ENCODE measurements at places on chromosomes 7 and 10.

- DNase-seq = no peak
Measured at GRCh38 chr10:117540640-117541404, 1.7 kb upstream of the EMX2 start.

DNA sequence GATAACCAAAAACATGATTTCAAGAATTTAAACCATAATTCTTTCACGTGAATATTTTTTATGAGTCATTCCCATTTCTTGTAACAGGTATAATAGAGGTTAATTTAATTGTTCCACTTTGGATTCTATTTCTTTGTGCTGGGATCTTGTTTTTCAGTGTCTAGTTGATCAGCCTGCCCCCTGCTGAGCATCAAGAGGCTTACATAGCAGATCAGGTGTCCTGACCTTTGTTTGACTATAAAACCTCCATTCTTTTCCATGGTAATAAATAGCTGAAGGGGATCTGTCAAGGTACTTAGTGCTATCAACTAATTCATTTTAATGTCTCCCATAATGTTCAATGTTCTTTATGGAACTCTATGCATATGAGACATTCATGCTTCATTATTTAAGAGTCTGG lies 4.9 kb downstream of the COL17A1 start:
- no peak for DNase-seq

- no peak for DNase-seq
Measured at GRCh38 chr10:80580638-80581468, 43.2 kb downstream of the SH2D4B start.

GRCh38 chr10:99929360-99929759 lies 80.4 kb downstream of the DNMBP start:
- no peak for DNase-seq

DNA sequence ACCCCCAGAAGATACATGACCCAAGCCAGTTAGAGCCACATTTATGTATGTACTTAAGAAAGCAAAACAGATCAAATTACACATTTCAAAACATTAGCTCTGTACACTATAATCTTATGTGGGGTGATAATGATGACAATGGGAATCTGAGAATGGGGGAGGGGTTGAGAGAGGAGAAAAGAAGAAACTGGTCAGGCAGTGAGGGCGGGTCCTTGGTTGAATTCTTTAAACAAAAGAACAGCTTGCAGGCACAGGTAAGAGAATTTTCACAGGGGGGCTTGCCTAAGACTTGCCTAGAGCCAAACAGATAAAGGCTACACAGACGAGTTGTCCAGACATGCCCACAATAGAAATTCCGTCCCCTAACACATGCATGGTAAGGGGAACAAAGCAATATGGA lies 76.8 kb upstream of the PTER start:
- DNase-seq = no peak

- DNase-seq = no peak
Measured at GRCh38 chr7:89064831-89065230, 269.3 kb upstream of the TEX47 start.

GRCh38 chr10:78165617-78166016 lies 132.0 kb downstream of the RPS24 start:
- DNase-seq = no peak

GRCh38 chr10:73875139-73875475 lies 752 bp upstream of the CAMK2G start:
- peak; percentile 87 for DNase-seq

DNA sequence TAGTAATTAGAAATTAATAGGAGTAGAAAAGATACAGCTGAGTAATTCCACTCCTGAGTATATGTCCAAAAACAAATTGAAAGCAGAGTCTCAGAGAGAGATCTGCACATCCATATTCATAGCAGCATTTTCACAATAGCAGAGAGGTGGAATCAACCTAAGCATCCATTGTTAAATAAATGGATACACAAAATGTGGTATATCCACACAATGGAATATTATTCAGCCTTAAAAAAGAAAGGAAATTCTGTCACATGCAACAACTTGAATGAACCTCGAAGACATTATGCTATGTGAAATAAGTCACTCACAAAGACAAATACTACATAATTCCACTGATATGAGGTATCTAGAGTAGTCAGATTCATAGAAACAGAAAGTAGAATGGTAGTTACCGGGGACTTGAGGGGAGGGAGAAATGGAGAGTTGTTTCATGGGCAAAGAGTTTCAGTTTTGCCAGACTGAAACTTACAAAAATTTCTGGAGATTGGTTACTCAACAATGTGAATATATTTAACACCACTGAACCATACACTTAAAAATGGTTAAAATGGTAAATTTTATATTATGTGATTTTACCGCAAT lies 18.4 kb downstream of the VTI1A start:
- DNase-seq = no peak

GRCh38 chr7:88001744-88002530 lies 67.9 kb downstream of the ADAM22 start:
- no peak for DNase-seq

DNA sequence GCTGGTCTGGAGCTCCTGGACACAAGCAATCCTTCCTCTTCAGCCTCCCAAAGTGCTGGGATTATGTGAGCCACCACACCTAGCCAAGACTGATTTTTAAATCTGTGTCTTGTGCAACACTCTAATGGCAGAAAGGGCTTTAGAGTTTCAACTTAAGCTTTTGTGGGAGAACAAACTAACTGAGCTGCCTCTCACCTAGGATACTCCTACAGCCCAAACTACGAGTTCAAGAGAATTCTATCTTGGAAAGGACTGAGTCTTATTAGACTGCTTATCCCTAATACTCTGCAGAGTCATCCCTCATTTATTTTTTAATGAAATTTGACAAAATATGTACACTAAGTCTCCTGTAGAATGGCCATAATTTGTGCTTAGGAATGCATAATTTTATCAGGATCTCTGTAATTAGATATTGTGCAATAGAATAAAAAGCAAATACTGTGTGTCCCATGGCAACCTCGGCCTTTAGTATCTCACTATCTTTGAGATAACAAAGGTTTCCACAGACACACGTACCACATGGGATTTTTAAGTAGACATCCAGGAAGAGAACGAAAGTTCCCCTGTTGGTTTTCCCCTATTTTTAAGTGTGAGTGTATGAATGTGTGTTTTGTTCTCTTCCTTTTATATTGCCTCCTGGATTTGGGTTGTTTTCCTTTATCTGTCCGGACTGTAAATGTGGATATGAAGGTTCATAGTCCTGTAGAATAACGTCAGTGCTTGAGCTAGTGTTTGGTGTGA lies 199.4 kb upstream of the TCF7L2 start:
- no peak for DNase-seq

DNA sequence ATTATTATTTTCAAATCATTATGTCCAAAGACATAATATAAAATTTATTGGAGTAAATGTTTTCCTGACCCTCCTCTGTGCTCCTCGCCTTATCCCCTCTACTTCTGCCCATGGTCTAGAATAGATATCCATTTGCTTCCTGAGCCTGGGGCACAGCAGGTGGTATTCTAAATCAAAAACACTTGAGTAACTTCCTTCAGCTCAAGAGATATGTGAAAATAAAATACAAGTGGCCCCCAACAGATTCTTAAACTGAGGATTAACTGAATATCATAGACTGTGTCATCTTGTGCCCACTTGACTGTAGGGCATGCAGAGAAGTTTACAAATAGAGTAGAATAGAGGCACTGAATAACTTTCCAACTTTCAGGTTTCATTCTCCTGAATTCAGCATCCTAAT lies 59.1 kb downstream of the HGF start:
- DNase-seq = no peak

DNA sequence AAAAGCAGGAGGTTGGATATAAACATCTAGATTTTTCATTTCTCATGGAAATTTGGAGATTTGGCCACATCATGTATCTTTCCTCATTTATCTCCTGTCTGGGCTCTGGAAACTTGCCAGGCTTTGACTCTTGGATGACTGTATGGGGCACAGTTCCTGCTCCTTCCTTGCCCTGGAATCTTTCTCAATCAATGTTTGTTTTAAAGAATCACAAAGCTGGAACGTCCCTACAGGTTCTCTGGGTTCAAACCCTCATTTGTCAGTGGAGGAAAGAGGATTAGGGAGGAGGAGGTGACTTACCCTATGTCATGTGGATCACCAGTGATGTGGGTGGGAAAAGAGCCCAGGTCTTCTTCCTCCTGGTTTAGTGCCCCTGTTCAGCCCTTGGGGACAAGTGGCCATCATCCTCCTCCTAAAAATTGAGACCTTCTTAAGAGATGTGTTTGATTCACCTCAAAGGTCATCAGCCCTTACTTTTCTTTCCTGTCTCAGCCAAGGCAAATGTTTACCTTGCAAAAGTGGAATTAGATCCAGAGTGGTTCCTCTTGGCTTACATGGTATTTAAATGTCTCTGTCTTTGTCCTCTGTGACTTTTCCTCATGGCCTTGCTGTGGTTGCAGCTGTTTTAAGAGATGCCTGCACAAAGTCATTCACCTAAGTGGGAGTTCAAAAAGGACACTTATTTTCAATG lies 38.8 kb upstream of the PDZD8 start:
- no peak for DNase-seq

DNA sequence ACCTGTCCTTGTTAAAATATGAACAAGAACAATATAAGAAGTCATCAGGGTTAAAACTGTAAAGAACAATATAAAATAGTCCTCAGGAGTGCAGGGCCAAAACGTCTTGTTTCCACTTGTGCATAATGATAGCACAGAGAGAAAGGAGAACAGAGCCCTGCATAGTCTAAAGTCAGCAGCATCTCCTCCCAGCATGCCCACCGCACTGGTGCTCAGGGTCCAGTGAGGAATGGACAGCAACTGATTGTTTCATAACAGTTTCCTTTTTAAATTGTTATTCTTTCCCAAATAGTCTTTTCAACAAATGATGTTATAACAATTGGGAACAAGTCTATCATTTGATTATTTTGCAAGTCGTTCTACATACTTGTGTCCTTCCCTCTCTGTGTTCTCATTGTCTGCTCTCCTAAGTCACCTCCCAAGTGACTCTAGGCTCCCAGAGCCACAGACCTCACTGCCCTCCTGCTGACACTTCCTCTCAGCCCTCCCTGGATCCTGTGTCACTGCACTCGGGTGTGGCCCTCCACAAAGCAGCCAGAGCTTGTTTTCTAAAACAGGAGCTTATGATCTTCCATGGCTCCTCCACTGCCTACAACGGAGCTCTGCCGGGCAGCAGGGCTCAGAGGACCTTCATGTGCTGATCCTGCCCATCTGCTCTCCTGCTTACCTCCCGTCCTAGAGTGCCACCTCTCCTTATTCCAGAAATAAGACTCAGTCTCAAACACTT lies 27.6 kb downstream of the COBL start:
- no peak for DNase-seq

DNA sequence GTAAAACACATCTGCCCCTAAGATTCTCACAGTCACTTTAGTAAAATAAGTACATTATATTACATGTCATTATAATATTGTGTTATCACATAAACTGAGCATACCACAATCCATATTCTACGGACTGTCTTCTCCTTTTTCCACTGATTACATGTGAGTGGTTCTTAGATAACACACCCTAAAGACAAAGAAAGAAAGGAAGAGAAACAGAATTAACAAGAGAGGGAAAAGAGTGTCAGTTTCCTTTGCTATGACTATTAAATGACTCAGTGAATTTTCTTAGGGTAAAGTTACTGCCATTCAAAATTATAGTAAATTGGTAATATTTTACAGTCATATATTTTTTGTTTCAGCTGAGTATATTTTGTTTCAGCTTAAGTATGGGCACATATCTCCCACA lies 268.3 kb downstream of the TWIST1 start:
- DNase-seq = no peak

GRCh38 chr10:59376846-59377245 lies 14.5 kb upstream of the FAM13C start:
- no peak for DNase-seq

DNA sequence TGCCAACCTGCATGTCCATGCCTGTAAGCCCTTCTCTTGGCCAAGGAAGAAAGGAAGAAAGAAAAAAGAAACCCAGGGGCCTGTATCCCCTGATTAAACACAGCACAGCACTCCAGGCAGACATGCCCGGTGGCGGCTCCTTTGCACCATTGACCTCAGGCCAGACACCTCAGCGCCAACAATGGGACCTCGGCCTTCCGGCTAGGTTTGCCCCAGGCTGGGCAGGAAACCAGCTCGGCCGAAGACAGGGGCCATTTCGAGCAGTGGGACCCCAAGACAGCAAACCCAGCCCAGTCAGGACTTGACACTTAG lies 2.8 kb downstream of the HOXA10 start:
- DNase-seq = peak; percentile 11

DNA sequence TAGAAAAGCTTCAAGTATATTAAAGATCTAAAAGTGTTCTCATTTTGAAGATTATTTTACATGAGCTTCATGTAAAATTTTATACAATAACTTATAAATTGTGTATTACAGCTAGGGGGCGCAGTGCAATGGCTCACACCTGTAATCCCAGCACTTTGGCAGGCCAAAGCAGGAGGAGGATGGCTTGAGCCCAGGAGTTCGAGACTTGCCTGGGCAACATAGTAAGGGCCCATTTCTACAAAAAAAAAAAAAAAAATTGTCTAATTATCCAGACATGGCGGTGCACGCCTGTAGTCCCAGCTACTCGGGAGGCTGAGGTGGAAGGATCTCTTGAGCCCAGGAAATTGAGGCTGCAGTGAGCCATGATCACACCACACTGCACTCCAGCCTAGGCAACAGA lies 16.6 kb downstream of the ACBD5 start:
- DNase-seq = peak; percentile 65

- DNase-seq = no peak
Measured at GRCh38 chr10:78478919-78479318, 445.3 kb downstream of the RPS24 start.

DNA sequence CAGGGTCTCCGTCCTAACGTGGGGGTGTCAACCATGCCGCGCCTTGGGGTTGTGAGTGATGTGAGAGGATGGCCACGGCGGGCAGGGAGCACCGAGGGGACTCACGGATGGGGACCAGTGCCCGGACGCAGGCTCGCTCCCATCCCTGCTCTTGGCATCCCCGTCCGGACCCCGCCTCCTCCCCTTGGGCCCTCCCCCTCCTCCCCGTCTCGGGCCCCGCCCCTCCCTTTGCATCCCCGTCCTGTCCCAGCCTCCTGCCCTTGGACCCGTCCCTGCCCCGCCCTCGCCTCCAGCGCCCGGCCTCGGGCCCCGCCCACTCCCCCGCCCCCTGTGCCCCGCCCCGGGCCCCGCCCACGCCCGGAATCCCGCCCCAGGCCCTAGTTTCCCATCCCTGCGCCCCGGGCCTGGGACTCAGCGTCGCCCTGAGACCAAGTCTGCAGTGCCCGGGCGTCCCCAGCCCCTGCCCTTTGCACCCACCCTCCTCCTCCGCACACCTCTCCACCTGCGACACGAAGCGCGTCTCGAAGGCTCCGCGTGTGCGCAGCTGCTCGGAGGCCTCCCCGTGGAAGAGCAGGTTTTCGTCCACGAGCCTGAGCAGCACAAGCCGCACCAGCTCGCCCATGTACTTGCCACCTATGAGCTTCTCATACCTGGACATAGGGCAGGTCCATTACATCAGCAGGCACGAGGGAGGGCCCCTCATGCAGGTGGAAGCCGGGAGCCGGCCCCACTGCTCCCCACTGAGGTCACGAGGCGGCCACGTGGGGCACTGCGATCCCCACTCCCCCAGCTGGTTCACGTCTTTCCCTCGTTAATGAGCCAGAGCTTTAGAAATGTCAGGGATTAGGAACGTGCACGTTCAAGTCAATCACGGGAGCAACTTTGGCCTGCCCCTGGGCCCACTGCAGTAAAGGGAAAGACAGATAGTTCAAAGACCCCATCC lies 5.1 kb upstream of the MYL7 start:
- DNase-seq = peak; percentile 71

GRCh38 chr10:101961591-101962498 lies 94.1 kb downstream of the ARMH3 start:
- no peak for DNase-seq

- no peak for DNase-seq
Measured at GRCh38 chr10:102804382-102805055, 32.7 kb downstream of the CYP17A1 start.

GRCh38 chr7:132402096-132402495 lies 174.2 kb downstream of the PLXNA4 start:
- DNase-seq = no peak
